Breast epithelium (tissue), 4 donors: ENCODE measurements at places on chromosomes 3 and 15.

GRCh38 chr3:10189557-10190354, 25.0 kb downstream of the IRAK2 start:
- peak; percentile 94 for DNase-seq

GRCh38 chr15:22872936-22873701, 34.7 kb downstream of the NIPA2 start:
- no peak for DNase-seq

DNA sequence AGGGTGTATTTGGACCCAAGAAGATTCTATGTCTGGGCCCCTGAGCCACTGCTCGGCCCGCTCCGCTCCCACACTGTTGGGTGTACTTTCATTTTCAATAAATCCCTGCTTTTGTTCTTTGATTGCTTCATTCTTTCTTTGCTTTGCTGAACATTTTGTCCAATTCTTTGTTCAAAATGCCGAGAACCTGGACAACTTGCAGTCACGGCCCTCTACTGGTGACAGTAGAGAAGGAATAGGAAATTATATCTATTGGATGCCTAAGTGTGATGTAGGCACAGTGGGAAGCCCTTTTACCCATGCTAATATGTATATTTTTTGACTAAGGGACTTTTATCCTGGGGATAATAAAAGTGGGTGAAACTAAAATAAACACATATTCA, 340.8 kb downstream of the LRRC3B start:
- DNase-seq: no peak

GRCh38 chr15:62781081-62781497, 261.5 kb upstream of the TPM1 start:
- no peak for DNase-seq

- no peak for DNase-seq
Observed at GRCh38 chr3:38548154-38548931, 52.2 kb downstream of the EXOG start.

- DNase-seq: no peak
Observed at GRCh38 chr15:70559265-70560239, 203.8 kb downstream of the UACA start.

- no peak for DNase-seq
Observed at GRCh38 chr3:43451670-43452254, 165.4 kb downstream of the SNRK start.

DNA sequence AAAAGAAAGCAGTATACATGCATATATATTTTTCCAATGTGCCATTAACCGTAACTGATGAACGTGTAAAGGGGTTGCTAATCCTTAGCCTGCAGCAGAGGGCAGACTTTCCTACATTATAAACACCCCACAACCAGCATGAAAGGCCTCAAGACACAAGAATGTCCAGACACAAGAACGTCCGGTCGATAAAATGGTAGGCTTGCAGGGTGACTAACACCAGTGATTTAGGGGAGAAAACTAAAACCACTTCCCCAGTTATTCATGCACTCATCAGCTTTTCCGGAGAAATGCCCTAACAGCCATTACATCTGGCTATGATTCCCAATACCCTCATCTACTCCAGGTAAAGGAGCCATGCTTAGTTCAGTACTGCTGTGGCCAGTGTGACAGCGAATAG, 57.4 kb downstream of the LRTM1 start:
- DNase-seq: no peak
